CD8-positive, alpha-beta T cell (primary cell): ENCODE measurements at places on chromosomes 4 and X.
A peak's percentile ranks its signal among the peaks of the same experiment; 100 is the strongest.

DNA sequence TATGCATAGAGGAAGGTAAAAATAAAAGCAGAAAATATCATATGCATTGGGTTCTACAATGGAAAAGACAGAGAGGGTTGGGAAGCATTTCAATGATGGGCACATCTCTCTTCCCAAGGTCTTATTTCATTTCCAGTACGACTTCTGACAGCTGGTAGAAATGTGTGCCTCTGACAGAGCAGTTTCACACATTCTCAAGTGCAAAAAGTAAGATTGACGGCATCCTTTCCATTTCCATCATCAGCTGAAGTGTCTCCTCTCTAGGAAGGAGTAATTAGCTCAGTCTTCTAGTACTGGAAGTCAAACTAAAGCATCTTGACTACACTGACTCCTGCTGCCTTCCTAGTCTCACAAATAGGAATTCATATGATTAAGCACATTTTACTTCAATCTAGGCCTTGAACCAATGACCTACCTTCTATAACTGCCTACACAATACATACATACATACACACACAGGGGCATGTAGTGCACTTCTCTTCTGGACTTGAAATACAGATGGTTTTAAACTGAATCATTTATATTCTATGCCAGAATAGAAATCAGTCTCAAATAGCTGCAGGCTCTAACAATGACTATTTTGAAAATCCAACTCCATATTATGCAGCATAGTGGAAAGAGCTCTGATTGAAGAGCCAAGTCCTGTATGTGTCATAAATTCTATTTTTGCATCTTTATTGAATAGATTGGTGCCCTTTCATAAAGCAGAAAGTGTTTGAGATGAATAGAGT, 473.4 kb downstream of the INPP4B start:
- no peak for DNase-seq

DNA sequence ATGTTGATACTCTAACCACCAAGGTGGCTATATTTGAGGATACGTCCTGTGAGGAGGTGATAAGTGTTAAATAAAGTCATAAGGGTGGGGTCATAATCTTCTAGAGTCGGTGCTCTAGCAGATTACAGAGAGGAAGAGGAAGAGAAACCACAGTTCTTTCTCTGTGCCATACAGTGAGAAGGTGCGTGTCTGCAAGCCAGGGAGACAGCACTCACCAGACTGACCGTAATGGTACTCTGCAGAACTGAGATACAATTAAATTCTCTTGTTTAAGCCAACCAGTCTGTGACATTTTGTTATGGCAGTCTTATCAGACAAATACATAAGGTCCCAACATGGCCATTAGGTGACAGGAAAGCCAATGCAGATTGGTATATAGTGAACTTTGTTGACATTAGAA, 480.9 kb upstream of the IGFBP7 start:
- no peak for DNase-seq

GRCh38 chrX:105725228-105725627, 97.1 kb upstream of the NRK start:
- no peak for DNase-seq

DNA sequence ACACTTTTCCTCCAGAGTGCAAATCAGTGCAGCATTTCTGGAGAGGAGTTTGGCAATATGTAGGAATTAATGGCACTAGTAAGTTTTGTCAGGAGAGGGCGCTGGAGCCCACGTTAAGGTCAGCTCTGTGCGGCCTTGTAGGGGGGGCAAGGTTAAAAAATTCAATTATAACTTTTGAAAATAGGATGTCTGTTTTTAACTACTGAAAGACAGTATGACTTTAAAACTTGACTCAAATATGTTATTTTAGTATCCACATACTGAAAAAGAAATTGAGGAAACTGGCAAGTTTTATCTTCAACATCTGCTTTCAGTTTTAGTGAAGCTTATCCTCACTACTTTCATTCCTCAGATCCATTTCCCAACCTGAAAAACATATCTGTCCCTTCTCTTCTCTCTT, 30.9 kb upstream of the HSD17B13 start:
- peak; percentile 61 for DNase-seq

DNA sequence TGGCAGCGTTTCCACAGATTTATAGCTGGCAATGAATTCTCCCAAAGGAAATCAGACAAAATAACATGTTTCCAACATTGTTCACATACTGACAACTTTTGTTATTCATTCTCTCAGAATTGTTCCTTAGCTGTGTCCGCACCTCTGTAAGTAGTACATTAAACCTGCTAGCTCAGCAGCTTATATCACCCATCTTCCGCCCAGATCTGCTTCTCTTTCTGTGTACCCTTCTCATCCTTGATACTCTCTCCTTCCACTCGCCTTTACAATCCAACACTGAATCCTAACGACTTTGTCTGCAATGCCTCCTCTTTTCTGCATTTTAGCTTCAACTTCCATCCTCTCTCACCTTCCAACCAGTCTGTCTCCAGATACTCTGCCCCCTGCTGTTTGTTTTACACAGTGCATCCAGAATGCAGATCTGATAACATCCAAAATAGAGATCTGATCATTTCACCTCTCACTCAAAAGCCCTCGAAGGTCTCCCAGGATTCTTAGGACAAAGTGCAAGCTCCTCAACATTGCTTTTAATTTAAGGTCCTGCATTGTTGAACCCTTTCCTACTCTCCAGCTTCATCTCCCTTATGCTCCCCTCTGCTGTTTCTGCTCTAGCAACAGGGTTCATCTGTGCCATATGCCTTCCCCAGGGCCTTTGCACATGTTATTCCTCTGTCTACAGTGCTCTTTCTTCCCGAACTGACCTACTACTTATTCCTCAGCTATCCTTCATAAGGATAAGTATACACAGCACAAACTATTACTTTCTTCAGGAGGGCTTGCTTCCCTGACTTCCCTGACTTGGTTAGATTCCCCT, 67.3 kb upstream of the VBP1 start:
- DNase-seq, result no peak

GRCh38 chrX:136999024-136999423, 34.8 kb downstream of the GPR101 start:
- no peak for DNase-seq

- no peak for DNase-seq
Measured at GRCh38 chr4:154368060-154368459, 123.5 kb downstream of the DCHS2 start.

DNA sequence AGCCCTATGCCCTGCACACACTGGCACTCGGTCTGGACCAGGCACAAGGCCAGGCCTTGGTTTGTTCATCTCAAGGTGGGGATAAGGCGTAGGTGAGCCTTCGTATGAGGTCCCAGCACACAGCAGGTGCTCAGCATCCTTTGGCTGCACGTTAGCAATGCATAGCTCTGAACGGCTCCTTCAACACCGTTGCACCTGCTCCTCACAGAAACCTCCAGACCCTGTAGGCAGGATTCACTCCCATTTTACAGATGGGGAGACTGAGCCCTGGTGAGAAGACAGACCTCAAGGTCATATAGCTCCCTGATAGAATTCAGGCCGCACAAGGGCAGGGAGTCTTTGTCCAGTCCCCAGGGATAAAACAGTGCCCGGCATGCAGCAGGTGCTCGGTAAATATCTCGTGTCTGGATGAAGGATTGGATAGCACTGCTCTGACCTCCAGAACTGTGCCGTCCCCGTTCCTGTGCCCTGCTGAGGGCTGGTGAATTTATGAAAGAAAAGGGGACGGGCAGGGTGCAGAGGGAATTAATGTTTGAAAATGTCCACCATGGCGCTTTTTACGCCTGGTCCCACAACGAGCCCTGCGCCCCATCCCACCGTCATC, 2.4 kb downstream of the PPP2R2C start:
- DNase-seq, result peak; percentile 31

DNA sequence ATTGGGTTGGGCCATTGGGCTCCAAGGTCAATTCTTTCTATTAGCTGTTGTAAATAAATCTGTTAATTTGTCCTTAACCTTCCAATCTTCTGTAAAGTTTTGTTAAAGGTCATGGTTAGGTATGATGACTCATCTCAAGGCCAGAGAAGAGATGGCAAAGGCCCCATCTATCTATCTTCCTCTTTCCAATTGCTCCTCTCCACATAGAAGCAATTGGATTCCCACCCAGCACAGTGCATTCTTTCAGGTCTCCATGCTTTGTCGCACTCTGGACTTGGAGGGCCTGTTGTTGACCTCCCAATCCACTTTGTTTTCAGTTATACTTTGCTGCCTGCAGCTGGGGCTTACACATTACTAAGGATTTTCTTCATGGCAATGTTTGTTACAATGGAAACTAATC, 118.5 kb downstream of the MFAP3L start:
- no peak for DNase-seq

DNA sequence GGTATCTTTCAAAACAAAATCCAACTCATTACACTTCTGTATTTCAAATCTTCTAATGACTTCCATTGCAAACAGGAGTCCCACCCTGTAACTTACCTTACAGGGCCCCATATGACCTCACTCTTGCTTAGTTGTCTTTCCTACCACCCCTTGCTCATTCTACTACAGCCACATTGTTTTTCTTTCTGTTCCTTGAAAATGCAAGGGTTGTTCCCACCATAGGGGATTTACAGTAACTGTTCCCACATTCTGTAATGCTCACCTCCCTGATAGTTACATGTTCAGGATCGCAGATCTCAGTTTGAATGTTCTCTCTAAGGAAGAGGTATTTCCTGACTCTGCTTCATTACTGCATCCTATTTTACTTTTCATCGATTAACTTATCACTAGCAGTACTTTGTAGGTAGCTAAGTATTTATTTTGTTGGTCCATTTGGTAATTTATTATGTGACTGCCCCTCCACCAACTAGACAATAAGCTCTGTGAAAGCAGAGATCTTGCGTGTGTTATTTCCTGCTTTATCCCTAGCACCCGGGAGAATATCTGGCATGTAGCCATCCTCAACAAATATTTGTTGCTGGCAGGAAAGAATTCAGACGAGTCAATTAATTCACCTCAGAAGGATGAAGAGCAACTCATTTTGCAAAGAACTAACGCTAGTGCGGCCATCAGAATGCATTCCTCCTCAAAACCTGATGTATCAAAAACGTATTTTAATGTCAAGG, 21.4 kb downstream of the MAOB start:
- no peak for DNase-seq

GRCh38 chr4:91454111-91454510, 849.7 kb upstream of the GRID2 start:
- no peak for DNase-seq

GRCh38 chrX:129641941-129642340, 12.8 kb downstream of the APLN start:
- no peak for DNase-seq

- peak; percentile 42 for DNase-seq
Measured at GRCh38 chr4:113760795-113761619, 531 bp downstream of the CAMK2D start.

GRCh38 chrX:65758505-65758904, 91.1 kb downstream of the MSN start:
- no peak for DNase-seq

DNA sequence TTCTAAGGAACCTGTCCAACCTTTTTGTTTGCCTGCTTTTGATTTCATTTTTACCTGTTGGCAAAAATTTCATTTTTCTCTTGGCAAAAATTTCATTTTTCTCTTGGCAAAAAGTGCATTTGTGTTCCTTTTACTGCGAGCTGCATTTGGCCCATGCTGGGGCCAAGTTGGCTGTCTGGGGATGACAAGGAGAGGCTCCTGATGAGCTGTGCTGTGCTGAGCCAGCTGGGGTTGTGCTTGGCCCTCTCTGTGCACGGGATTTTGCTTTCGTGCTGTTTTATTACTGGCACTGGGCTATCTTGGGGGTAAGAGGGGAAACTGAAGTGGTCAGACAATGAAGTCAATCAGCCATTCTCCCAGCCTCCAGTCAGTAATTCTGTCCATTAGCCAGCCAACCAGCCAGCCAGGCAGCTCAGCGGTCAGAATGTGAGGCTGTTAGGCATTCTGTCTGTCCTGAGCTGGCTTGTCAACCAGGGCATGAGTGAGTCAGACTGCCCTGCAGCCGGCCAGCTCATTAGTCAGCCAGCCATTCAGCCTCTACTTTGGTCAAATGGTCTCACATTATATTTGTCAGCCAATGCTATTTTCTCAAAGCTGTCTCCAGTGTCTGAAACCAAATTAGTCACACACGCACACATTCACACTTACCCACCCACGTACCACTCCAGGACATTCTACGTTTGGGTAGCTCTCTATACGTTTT, 56.9 kb upstream of the PRPS1 start:
- DNase-seq, result no peak

DNA sequence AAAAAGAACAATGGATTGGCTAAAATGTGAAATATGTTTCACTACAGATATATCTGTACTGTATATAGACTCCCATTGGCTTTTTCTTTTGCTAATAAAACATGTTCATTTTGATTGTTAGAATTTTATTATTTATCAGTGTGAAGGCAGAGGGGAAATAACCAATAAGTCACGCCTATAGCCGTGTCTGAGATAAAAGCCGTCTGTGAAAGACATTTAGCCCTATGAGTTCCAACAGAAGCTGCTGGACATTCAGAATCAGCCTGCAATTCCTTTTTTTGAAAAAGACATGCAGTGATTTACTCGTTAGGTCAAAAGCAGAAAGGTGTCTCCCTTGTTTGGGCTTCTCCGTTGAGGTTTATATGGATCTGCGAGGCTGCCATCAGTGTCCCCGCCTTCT, 24.2 kb upstream of the SLC25A4 start:
- DNase-seq, result no peak

DNA sequence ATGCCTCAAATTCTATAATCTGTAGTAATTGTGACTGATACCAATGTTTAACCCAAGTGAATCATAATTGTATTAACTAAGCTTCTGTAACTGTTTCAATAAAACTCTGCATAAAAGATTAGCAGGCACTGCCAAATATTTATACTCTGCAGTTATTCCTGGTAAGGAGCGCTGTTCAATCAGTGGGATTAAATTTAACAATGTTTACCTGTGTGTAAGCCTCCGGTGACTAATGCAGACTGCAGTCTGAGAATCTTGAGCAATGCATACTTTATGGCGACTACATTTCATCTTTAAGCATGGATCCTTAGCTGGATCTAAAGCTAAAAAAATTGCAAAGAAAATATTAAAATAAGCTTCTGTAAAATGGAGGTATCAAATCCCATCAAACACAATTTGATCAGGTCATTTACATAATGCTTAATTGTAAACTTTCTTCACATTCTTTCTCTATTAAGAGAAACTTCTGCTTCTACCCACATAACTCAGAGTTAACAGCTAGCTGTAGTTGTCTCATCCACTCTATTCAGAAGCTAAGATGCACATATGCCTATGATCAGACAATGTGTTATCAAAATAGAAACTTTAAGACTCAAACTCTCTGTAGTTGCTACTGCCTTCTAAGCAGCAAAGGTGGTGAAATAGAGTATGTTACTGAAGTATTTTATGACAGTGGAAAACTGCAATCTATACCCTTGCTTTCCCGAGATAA, 234.0 kb downstream of the SPOCK3 start:
- DNase-seq, result no peak

- DNase-seq, result no peak
Measured at GRCh38 chr4:124118061-124118460, 594.5 kb downstream of the ANKRD50 start.

DNA sequence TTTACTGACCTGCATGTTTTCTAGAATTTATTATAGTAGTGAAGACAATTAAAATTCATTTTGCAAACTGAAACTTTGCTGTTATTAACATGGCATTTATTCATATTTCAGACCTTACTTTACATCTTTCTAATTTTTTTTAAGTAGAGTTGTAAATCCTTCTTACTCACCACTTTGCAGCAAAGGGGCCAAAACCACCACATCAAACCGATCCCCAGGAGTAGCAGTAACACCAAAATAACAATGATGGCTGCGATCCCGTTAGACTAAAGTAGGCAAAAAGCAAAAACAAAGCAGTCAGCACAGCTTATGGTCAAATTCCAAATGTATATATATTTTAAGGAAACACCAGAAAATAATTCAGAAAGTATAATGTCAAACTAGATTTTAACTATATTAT, 64.7 kb downstream of the ANTXR2 start:
- DNase-seq, result no peak
